ENCODE measurements at places on chromosomes 2 and 18. TPM values are rescaled to one million over a fixed set of nuclear protein-coding genes. Genes with fewer than 3 reads are reported as not detected.
A peak's percentile ranks its signal among the peaks of the same experiment; 100 is the strongest.

TRIM43 gene
- total RNA-seq: not detected

DNA sequence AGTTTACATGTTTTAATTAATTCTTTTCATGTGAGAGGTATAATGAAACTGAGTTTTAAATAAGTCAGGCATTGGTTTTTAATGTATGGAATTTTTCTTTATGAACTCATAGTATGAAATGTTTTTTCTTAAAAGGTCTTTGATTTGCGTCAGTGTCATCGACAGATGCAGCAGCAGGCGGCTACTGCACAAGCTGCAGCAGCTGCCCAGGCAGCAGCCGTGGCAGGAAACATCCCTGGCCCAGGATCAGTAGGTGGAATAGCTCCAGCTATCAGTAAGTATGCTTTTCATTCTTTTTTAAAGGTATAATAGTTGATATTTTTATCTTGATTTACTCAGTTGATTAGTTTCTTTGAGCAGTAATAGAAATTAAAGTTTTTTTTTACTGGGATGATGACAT is 46.5 kb downstream of the SMAD4 start:
- no peak for DNase-seq

- no peak for DNase-seq
Observed at GRCh38 chr2:156189143-156189542, 143.4 kb downstream of the NR4A2 start.

DNA sequence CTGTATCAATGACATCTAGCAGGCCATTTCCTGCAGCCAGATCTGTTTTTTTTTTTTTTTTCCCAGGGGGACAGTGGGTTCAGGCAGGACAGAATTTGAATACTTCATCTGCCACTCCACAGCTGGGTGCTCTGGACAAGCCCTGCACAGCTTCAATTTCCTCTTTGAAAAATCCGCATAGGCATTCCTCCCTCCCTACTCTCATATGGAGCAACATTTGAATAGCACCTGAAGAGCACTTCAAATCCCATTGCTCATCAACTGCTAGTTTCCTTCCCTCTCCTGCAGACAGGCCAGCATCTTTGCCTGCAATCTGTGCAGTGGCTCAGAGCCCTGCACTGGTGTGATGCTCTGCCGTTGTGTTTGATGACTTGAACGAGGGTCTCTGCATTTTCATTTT is 326.3 kb downstream of the TSN start:
- DNase-seq: no peak

GRCh38 chr2:62844311-62845090 is 139.0 kb downstream of the EHBP1 start:
- peak; percentile 3 for DNase-seq

CENPA gene
- 1.5 TPM for total RNA-seq

GRCh38 chr2:133204421-133204820 is 363.8 kb downstream of the NCKAP5 start:
- no peak for DNase-seq

GRCh38 chr18:6203791-6204190 is 210.9 kb downstream of the L3MBTL4 start:
- DNase-seq: no peak

GRCh38 chr2:20065885-20066602 is 14.6 kb upstream of the LAPTM4A start:
- peak; percentile 73 for DNase-seq

DNA sequence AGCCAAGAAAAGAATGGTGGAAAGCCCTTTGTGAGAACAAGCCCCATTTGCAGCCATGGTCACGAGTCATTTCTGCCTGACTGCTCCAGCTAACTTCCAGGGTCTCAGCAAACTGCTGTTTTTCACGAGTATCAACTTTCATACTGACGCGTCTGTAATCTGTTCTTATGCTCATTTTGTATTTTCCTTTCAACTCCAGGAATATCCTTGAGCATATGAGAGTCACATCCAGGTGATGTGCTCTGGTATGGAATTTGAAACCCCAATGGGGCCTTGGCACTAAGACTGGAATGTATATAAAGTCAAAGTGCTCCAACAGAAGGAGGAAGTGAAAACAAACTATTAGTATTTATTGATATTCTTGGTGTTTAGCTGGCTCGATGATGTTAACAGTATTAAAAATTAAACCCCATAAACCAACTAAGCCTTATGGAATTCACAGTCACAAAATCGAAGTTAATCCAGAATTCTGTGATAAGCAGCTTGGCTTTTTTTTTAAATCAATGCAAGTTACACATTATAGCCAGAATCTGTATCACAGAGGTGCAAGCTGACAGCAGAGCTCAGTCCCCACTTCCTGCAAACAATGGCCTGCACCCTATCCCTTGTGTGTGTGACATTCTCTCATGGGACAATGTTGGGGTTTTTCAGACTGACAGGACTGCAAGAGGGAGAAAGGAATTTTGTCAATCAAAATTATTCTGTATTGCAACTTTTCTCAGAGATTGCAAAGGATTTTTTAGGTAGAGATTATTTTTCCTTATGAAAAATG is 26.1 kb downstream of the SLC14A1 start:
- no peak for DNase-seq

- DNase-seq: no peak
Observed at GRCh38 chr2:16126517-16127275, 186.3 kb downstream of the MYCN start.

- no peak for DNase-seq
Observed at GRCh38 chr2:207914716-207915115, 110.6 kb downstream of the PLEKHM3 start.

DNA sequence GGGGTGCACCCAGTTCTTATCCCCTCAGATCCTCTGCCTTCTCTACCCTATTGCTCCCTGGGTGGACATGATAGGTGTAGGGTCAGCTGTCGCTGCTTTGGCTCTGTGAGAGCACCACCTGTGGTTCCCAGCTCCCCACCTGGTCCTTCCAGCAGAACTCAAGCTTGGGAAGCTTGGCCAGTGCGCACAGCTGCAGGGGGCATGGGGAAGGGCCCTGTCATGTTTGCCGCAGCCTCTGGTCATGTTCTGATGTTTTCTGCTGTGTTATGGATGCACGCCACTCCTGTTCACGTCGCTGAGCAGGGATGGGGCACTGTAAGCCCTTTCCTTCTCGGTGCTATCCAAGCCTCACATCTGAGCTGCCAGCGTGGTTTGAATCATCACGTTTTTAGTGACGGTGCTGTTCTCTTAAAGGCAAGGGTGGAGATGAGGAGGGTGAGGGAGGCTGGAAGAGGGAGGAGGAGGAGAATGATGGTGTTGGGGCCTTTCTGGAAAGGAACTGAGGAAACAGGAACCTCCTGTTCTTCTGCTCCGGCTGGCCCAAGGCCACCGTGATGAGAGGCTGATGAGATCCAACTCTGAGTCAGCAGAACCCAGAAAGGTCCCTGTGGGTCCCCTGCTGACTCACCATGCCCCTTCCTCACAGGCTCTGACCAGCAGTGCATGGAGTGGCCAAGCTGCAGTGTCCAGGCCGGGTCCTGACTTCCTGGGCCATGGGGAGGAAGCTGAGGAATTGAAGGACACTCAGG is 78.0 kb downstream of the LIPG start:
- DNase-seq: peak; percentile 13

DNA sequence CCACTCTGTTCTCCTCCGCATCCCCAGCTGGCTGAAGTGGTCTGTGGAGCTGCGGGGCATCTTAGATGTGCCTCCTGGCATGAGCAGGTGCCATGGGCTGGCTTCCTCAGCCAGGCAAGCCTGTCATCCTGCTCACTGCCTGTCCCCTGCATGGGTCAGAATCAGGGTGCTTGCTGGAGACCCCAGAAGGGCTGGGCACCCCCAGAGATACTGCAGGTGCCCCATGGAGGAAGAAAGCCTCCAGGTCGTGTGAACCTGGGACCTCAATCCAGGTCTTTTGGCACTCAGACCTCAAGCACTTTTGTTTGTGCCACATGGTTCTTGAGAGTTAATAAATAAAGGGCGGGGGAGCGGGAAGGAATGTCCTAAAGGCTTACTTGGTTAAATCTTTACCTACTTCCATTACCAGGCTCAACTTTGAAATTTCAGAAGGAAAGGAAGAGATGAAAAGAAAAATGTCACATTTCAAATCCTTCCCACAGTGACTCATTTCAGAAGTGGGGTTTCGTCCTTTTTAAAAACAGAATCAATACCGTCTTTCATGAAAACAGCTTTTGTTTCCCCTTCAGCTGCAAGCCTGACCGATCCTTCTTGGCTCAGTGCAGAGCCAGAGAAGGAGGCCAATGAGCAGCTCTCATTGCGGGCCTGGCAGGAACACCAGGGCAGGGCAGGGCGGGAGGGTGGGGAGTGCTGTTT is 69.9 kb downstream of the RHOB start:
- peak; percentile 56 for DNase-seq

ZNF532 gene
- total RNA-seq: 128 TPM

- DNase-seq: no peak
Observed at GRCh38 chr18:60266558-60266957, 106.0 kb downstream of the MC4R start.

DNA sequence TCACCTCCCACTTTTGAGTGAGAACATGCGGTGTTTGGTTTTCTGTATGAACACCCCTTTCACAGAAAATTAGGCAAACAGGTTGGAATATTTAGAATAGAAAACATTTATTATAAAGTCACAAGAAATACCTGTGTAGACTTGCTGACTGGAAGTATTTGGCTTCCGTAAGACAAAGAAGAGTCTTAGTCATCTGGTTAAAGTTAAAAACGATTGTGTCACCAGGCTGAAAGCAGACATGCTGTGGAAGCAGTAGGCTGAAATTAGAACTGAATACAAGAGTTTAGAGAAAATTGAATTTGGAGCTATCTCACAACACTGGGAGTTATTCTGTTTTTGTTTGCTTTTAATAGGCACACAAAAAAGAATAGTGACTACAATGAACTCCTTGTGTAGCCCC is 16.2 kb upstream of the CLASP1 start:
- no peak for DNase-seq

C2orf15 gene
- total RNA-seq: 3.6 TPM

- DNase-seq: no peak
Observed at GRCh38 chr18:23712445-23712844, 23.2 kb downstream of the LAMA3 start.

GRCh38 chr2:37671009-37671815 is at the start of gene CDC42EP3:
Gene CDC42EP3, minus strand, starts transcription at chr2:37671642. Its CDS starts 25,055 bp downstream, at chr2:37646587.
- DNase-seq: peak; percentile 60

GRCh38 chr18:22683196-22683676 is 249.9 kb upstream of the RBBP8 start:
- DNase-seq: peak; percentile 95

DNA sequence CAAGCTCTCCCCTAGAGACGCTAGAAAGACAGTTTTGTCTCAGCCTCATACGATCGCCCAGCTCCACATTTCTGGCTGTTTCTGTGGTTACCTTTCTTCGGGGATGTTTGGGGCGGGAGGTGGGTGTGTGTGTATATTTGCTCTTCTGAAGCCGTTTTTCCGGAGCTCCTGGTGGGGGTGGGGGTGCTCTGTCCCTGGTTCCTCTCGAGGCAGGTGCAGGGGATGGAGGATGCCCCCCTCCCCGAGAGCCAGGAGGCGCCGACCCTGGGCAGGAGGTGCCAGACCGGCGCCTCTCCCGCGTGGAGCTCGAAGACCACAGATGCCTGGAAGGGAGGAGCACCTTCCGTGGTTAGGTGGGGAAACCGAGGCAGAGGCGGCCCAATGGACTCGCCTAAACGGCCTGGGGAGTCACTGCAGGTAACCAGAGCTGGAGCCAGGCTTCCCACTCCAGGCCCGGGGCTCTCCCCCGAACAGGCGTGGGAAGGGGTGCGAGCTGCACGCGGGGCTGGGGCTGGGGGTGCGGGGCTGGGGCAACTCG is 694 bp upstream of the HPCAL1 start:
- peak; percentile 64 for DNase-seq

GRCh38 chr2:119650846-119651370 is 28.1 kb upstream of the TMEM177 start:
- peak; percentile 52 for DNase-seq

ALPI gene
- total RNA-seq: not detected

DNA sequence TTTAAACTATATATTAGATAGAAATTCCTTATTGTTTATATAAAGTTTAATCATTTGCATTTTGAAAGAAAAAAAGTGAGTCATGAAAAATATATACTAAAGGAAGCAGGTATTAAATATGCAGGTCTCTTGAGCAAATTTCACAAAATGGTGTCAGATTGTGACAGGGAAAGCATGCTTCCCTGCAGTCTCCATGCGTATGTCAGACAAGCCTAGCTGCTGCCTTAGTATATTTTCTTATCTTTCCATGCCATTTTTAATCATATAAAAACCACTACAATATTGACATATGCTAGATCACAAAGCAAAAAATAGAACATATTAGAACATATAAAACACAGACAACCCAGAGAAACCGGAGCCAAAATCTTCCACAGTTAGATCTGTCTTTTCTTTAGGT is 1137.7 kb upstream of the DDX18 start:
- no peak for DNase-seq

DNA sequence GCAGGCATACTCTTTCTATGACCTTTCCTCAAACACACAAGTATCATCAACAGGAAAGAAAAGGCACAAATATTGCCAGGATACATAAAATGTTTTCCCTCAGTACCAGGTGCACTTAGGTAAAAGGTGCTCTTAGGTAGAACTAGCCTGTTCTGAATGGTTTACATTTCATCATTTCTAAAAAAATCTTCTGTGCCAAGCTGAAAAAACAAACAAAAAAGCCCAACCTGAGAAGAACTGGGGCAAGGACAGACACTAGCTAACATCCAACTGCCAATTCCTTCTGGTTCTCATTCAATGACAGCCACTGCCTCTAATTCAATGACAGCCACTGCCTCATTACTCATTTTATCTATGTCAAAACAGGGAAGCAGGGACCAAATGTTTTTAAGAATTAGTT is 68.5 kb downstream of the SPIRE1 start:
- DNase-seq: no peak

GRCh38 chr2:174322746-174323145 is 12.0 kb upstream of the SP9 start:
- DNase-seq: no peak

UGT1A8 gene
- 0.26 TPM for total RNA-seq

IL36B gene
- total RNA-seq: not detected

ANKRD36C gene
- 114 TPM for total RNA-seq

Measured in lung (tissue), 17 donors.